ENCODE measurements at places on chromosomes 7 and 10.

DNA sequence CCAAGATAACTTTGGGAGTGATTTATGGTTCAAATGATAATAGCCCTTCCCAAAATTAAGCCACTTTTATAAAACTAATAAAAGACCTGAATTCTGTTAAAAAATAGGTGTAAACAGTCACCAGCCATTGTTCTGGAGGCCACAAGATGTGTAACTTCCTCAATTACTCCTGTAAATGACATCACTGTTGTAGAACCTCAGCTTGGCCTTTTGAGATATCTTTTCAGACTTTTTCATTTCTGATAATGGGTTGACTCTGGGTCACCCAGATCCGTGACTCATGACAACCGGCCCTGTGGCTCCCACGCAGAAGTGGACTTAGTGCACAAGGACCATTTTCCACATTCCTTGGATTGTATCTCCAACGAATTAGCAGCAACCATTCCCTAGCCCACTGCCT is 106.6 kb downstream of the DKK1 start:
- DNase-seq = no peak

DNA sequence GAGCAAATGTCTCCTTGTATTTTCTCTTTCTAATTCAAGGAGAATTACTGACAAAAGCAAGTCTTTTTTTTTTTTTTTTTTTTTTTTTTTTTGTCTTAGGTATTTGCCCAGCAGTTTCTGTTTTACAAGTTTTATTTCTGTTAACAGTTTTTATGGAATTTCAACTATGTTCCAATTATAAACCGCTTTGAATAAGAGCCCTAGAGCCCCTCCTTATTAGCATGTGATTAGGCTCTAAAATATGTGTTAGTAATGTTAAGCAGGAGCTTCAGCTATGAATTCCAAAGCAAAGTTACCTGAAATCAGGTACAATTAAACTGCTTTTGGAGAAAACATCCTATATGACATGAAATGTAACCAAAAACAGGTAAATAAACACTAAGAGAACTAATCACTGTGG is 997.0 kb upstream of the POT1 start:
- DNase-seq = peak; percentile 13

- peak; percentile 85 for DNase-seq
Measured at GRCh38 chr10:92087750-92088395, 164.3 kb downstream of the BTAF1 start.

- DNase-seq = no peak
Measured at GRCh38 chr10:1424648-1425047, 312.7 kb downstream of the ADARB2 start.

All from epithelial cell of esophagus (primary cell).